ENCODE measurements at places on chromosomes 12 and 14.

DNA sequence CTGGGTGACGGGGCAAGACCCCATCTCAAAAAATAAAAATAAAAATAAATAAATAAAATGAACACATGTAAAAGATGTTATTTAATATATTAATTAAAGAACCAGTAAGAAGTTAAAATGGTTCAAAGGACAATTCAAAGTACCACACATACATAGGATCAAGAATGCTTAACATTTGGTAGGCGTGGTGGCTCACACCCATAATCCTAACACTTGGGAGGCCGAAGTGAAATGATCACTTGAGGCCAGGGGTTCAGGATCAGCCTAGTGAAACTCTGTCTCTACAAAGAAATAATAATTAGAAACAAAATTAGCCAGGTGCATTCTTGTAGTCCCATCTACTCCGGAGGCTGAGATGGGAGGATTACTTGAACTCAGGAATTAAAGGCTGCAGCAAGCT is 53.3 kb downstream of the SPATS2 start:
- DNase-seq = no peak

DNA sequence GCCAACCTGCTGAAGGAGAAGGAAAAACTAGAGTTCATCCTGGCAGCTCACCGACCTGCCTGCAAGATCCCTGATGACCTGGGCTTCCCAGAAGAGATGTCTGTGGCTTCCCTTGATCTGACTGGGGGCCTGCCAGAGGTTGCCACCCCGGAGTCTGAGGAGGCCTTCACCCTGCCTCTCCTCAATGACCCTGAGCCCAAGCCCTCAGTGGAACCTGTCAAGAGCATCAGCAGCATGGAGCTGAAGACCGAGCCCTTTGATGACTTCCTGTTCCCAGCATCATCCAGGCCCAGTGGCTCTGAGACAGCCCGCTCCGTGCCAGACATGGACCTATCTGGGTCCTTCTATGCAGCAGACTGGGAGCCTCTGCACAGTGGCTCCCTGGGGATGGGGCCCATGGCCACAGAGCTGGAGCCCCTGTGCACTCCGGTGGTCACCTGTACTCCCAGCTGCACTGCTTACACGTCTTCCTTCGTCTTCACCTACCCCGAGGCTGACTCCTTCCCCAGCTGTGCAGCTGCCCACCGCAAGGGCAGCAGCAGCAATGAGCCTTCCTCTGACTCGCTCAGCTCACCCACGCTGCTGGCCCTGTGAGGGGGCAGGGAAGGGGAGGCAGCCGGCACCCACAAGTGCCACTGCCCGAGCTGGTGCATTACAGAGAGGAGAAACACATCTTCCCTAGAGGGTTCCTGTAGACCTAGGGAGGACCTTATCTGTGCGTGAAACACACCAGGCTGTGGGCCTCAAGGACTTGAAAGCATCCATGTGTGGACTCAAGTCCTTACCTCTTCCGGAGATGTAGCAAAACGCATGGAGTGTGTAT is 2.4 kb downstream of the FOS start:
- DNase-seq = no peak

- DNase-seq = no peak
Observed at GRCh38 chr12:114381177-114381576, 24.8 kb downstream of the TBX5 start.

- DNase-seq = no peak
Observed at GRCh38 chr12:51669271-51669670, 78.2 kb downstream of the SCN8A start.

- DNase-seq = no peak
Observed at GRCh38 chr12:53937099-53937498, 1.5 kb upstream of the HOXC13 start.

- DNase-seq = peak; percentile 37
Observed at GRCh38 chr12:113135178-113136127, at the start of gene RASAL1. RASAL1 (minus strand) TSS chr12:113135761; CDS start chr12:113135462, 299 bp downstream.

GRCh38 chr14:28821993-28822392 is 55.4 kb downstream of the FOXG1 start:
- no peak for DNase-seq

GRCh38 chr12:93784339-93785086 is 107.3 kb downstream of the CRADD start:
- no peak for DNase-seq

GRCh38 chr12:39588348-39588747 is 31.3 kb downstream of the ABCD2 start:
- no peak for DNase-seq

DNA sequence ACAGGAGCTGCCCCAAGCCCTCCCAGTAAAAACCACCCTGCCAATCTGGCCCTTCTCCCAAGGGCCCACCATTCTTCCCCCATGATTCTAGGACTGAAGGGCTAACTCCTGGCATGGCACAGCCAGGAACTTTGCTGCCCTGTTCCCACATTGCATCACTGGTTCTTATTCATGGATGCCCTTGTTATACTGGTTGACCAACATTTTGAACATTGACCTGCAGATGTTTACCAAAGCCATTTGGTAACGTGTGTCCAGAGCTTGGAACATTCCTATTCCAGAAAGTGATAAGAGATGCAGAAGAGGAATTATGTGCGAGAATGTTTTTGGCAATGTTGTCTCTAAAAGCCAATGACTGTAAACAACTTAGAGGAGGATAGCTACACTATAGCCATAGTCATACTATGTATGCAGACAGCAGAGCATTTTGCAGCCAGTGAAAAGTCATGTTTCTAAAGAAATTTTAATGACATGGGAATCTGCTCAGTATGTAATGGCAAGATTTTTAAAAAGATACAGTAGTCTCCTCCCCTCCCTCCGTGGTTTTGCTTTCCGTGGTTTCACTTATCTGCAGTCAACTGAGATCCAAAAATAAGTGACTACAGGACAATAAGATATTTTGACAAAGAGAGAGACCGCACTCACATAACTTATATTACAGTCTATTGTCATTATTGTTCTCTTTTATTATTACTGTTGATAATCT is 108.8 kb downstream of the DAAM1 start:
- DNase-seq = peak; percentile 34

- DNase-seq = no peak
Observed at GRCh38 chr12:59827767-59828166, 231.9 kb downstream of the SLC16A7 start.

GRCh38 chr14:51474854-51475253 is 176.9 kb upstream of the FRMD6 start:
- DNase-seq = no peak

DNA sequence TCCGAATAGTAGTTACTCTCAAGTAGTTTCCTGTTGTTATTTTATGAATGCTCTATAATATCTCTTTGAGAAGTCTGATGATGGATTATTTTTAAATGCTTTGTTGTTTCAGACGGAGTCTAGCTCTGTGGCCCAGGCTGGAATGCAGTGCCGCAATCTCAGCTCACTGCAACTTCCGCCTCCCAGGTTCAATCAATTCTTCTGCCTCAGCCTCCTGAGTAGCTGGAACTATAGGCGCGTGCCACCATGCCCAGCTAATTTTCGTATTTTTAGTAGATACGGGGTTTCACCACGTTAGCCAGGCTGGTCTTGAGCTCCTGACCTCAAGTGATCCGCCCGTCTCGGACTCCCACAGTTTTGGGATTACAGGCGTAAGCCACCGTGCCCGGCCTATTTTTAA is 1.4 kb upstream of the OS9 start:
- no peak for DNase-seq

- no peak for DNase-seq
Observed at GRCh38 chr14:48584031-48584430, 908.6 kb upstream of the MDGA2 start.

GRCh38 chr14:23557521-23557920 is 1.4 kb downstream of the THTPA start:
- no peak for DNase-seq

DNA sequence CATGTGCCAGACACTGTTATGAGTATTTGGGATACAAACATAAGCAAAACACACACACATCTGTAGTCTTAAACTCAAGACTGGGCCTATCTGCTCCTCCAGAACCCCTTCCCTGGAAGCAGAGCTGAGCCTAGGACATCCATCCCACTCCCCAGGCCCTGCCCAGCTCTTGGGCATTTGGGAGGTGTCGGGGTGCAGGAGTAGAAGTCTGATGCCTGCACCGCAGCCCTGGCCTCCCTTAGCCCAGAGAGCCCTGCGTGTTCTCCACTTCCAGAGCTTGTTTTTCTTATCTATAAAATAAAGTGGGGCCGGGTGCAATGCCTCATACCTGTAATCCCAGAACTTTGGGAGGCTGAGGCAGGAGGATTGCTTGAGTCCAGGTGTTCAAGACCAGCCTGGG is 11.7 kb downstream of the HSP90AA1 start:
- no peak for DNase-seq

DNA sequence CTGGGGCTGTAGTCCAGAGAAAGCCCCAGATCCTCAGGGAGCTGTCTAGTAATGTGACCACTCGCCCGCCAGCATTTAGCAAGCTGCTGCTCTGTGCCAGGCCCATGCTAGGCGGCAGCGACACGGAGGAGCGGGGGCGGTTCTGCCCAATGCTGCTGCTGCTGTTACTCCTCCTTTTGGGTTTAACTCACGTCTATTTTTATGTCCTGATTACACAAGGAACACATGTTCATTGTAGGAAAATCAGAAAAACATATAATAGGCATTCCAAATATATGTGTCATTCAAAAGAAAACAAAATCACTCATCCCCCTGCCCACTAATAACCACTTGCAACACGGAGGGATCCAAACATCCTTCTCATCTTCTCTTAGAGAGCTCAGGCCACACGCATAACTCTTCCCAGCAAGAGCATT is 30.4 kb downstream of the CCDC92 start:
- DNase-seq = no peak

DNA sequence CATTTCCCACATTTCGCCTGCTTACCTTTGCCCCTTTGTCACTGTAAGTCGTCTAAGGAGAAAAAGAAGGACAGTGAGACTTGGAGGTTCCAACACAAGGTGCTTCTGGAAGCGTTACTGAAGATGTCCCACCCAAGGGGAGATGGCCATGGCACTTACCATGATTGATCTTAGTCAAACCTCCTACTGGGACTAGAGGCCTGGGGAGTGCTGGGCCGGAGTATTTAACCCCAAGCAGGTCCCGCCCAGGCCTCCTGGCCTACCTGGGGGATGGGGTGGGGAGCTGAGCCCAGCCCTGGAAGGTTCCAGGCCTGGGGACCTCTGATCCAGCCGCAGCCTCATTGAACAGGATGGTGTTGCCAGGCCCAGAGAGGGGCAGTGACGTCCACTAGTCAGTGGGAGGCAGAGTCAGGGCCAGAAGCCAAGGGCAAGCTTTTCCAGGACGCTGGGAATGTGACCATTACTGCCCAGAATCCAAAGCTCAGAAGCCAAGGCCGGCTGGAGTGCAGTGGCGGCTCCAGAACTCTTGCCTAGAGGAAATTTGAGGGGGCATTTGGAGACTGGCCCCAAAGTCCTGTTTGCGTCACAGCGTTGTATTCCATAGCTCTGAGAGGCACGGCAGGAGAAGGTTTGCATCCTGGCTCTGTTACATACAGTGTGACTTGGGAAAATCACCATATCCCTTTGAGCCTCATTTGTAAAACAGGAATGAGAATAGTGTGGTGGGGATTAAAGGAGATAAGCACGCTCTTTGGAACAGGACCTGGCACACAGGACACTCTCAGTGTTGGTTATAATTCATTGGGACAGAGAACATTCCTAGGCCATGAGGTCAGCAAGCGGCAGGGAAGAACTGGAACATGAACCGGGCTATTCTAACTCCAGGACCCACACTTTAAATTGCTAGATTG is at the start of gene HPD:
Gene HPD, minus strand, starts transcription at position 198 of the 911 bp plus-strand sequence. Its CDS starts 36 bp downstream, at position 162.
- no peak for DNase-seq

GRCh38 chr12:113276306-113276705 is 55.0 kb downstream of the TPCN1 start:
- no peak for DNase-seq

GRCh38 chr14:29629839-29630238 is 297.8 kb downstream of the PRKD1 start:
- DNase-seq = no peak

- no peak for DNase-seq
Observed at GRCh38 chr12:106107566-106107965, 31.2 kb downstream of the NUAK1 start.

GRCh38 chr12:52148464-52149181 is 43.2 kb downstream of the KRT80 start:
- DNase-seq = no peak

DNA sequence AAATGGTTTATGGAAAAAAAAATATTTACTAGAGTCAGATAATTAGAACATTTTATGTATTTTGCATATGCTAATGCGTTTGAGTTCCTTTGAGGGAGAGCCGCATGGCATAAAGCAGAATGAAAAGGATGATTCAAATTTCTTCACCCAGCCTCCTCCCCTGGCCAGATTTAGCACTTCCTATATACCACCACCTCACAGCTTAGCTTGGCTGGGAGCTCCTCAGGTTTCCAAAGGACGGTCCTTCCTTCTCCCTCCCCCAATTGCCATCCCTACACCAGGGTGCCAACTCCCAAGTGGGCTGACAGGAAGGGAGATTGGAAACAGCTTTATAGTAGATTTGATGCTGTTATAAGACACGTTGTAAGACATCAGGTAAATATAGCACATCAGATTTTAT is 157.4 kb downstream of the RGS6 start:
- DNase-seq = no peak

- DNase-seq = no peak
Observed at GRCh38 chr12:53485955-53486735, 13.1 kb downstream of the MAP3K12 start.

- no peak for DNase-seq
Observed at GRCh38 chr12:62472472-62472871, 5.8 kb downstream of the MON2 start.

DNA sequence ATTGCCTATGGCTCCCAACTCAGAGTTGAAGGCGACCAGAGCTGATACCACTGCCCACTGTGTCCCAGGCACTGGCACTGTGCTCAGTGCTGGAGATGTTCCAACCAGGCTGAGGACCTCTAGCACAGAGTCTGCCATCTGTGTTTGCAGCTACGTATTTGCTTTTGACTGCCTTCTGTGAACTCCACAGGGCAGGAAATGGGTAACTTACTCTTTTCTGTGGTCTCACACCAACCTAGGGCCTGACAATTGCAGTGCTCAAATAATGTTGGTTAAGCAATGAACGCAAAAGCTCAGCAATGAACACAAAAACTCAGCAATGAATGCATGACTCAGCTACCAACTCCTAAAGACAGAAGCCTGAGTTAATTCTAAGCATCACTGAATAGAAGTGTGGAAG is 202.8 kb downstream of the NUAK1 start:
- no peak for DNase-seq

DNA sequence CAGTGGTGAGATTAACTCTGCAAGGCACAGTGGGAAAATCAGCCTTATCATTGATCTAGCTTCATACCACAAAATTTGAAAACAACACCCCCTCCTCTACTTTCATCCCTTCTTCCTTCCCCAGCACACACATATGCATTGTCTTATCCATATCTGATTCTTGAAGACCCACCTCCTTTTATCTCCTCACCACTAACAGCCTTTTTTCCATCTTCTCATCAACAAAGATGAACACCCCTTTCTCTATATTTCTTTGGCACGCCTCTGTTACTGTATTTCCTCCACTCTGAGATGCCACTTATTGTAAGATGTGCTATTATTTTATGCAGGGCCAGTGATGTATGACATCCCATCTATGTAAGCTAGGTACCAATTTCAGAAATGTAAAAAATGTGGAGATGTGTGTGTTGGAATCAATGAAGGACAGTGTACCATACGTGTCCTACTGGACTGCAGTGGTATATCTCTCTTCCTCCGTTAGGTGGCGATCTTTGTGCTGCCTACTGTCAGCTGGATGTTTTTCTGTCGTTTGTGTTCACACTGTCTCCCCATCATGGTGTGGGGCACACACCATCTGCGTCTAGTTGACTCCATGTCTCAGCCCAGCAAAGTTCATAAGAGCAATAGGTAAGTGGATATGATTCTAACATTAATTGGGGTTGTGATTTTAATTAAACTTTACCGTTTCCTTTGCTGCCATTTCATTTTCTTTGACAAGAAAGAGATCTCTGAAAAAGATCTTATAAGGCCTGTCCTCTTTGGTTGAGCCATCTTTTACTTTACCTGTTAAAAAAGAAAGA is 24.0 kb downstream of the CCDC38 start:
- DNase-seq = peak; percentile 73
